ENCODE measurements at places on chromosomes 16 and 17.

GRCh38 chr16:19517424-19518089 is 4.3 kb downstream of the GDE1 start:
- DNase-seq, result no peak

GRCh38 chr17:27747462-27748359 is 52.6 kb downstream of the NOS2 start:
- DNase-seq, result no peak

DNA sequence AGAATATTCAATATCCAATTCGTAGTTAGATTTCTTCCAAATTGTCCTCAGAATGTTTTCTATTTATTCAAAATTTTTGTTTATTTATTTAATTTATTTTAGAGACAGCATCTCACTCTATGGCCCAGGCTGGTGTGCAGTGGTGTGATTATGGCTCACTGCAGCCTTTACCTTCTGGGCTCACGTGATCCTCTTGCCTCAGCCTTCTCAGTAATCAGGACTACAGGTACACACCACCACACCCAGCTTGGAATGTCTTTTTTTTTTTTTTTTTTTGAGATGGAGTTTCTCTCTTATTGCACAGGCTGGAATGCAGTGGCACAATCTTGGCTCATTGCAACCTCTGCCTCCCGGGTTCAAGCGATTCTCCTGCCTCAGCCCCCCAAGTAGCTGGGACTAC is 3.5 kb upstream of the DRG2 start:
- DNase-seq, result no peak

DNA sequence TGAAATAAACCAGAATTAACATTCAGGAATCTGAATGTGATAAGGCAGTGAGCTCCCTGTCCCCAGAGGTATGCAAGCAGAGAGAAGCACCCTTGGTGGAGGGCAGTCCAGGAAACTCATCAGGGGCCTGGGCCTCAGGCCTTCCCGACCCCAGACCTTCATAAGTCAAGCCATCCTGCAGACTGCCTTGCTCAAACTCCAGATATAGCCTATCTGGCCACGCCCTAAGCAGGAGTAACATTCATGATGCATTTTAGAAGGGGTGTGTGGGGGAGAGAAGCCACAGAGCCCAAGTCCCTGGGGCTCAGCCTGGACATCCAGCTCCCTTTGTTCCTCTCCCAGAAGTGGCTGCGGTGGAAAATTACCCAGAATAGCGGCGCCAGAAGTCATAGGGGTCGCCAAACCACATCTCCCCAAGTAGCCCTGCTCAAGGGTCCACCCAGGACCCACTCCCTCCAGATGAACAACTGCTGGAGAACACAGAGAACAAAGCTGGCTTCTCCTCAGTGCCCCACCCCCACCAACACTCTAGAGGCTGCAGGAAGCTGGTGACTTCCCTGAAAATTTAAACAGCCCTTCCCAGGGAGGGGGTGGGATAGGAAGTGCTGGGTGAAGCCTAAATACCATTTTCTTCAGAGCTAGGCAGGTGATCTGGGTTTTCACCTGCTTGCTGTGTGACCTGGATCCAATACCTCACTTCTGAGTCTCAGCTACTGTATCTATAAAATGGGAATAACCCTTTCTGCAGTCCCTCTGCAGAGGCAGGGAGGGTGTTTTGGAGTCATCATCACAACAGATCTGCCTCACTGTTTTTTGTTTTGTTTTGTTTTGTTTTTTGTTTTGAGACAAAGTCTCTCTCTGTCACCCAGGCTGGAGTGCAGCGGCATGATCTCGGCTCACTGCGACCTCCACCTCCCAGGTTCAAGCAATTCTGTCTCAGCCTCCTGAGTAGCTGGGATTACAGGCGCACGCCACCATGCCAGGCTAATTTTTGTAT is 1.5 kb upstream of the SREBF1 start:
- no peak for DNase-seq

- no peak for DNase-seq
Measured at GRCh38 chr16:88003736-88004135, 52.5 kb downstream of the BANP start.

GRCh38 chr16:67396159-67397035 is 3.1 kb upstream of the TPPP3 start:
- DNase-seq, result no peak

- DNase-seq, result no peak
Measured at GRCh38 chr16:14560523-14560922, 69.5 kb downstream of the PARN start.

DNA sequence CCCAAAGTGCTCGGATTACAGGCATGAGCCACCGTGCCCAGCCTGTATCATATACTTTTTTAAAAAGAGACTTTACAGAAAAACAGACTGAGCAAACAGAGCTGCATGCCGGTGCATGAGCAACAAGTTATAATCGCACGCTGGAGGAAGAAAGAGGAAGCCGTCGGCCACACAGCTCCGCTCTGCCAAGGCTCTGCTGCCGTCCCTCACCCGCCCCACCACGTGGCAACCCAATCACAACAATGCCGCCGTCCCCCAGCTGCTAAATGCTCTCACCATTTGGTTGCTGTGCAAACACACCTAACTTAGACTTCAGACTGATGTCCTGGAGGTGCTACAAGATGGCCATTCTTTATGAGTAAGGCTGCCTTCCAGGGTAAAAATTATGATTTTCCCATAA is 83.5 kb downstream of the ADCY9 start:
- DNase-seq, result no peak

DNA sequence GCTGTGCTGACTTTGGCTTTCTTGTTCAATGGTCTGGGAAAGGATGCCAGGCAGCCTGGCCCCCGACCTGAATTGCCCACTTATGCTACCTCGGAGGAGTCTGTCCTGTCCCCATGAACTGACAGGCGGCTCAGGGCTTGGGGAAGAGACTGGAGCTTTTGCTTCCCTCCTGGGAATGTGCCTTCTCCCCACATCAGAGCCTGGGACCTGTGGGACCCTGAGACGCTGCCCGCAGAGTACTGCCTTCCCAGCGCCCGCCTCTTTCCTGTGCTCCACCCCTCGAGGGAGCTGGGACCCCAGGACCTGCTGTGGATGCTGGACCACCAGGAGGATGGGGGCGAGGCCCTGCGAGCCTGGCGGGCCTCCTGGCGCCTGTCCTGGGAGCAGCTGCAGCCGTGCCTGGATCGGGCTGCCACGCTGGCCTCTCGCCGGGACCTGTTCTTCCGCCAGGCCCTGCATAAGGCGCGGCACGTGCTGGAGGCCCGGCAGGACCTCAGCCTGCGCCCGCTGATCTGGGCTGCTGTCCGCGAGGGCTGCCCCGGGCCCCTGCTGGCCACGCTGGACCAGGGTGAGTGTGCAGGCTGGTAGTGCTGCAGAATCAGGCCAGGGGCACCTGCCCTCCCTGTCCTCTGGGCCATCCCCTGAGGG is 18.5 kb downstream of the FCSK start:
- no peak for DNase-seq

DNA sequence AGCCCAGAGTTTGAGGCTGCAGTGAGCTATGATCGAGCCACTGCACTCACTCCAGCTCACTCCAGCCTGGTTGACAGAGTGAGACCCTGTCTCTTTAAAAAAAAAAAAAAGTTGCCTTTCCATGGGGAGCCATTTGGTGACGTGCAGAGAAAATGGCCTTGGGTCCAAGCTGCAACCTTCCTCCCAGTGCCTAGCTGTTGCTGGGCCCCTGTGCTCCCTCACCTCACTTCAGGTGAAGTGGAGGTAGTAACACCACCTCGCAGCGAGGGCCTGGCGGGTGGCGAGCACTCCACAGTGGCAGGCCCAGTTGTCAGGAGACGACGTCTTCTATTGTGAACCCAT is 17.4 kb downstream of the SYT17 start:
- DNase-seq, result no peak

- no peak for DNase-seq
Measured at GRCh38 chr17:12977008-12977751, 40.6 kb downstream of the ELAC2 start.

- DNase-seq, result no peak
Measured at GRCh38 chr17:72916991-72917390, 175.5 kb downstream of the SLC39A11 start.

GRCh38 chr17:52759864-52760263 is 601.4 kb upstream of the CA10 start:
- no peak for DNase-seq

- no peak for DNase-seq
Measured at GRCh38 chr16:57374067-57374534, 1.8 kb downstream of the CX3CL1 start.

DNA sequence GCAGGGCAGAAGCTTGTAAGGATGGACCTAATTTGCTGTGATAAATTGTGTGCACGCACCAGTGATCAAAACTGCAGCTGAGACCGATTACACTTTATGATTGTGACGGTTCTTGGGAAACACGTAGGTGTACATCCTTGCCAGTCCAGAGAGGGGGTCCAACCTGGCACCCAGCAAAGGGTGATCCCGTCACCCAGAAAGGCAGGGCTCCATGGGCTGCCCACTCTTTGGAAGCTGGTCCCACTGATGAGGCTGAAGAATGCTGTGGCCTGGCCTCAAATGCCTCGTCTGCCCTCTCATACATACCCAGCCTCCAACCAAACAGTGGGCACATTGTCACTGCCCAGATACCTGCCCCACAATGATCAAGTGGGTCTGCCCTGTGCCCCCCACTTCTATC is 132.0 kb downstream of the C16orf78 start:
- no peak for DNase-seq

DNA sequence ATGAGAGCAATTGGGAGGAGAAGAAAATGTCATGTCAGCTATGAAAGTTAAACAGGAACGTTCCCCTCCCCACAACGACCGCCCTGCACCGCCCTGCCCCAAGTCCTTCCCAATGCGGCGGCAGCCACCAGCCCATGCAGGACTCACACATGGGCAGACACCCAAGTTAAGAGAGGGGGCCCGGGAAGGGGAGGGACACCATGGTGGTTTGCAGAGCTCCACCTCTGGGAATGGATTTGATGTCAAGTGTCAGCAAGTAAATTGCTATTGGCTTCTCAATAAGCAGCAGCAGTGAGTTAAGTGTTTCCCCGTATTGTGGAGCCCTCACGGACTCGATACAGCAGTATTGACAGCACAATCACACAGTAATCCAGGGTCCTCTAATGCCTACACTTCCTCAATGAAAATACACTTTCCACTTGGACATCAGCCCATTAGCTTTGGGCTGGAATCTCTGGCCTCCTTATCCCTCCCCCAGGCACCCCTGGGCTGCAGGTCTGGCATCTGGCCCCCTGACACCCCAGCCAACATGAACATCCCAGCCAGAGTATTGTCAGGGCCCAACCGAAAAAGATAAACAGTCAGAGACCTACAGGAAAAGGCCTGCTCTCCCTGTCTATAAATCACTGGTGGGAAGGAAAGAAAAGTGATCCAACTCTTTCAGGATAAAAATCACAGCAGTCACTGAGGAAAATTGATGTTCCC is 22.6 kb downstream of the ZFHX3 start:
- no peak for DNase-seq

DNA sequence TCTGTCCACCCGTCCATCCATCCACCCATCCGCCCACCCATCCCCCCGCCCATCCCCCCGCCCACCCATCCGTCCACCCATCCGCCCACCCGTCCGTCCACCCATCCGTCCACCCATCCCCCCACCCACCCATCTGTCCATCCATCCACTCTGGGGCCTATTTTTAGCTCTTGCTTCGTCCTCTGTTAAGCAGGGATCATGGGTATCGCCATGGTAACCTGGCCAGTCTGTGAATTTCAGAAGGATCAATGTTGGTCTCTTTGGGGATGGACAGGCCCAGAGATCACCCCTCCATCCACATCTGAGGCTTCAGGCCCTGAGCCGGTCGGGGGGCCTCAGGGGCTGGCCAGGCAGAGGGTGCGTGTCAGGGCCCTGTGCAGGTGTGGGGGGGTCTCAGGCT is 15.2 kb upstream of the DPEP1 start:
- no peak for DNase-seq

DNA sequence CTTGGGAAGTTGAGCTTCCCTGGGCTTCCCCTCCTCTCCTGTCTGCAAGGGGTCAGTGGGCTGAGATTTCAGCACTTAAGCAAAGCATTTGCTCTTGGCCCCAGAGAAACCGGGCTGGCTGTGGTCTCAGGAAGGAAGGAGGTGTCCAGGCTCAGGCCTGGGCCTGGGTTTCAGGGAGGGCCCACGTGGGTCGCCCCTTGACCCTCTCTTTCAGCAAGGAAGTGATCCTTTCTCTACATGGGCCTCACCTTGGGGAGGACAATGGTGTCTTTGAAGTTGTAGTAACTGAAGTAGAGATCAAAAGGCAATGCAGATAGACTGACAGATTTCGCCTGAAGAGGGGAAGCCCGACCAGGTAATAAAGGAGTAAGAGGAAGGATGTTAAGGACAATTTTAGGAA is 2.7 kb downstream of the NOD2 start:
- no peak for DNase-seq

Data from stimulated activated CD4-positive, alpha-beta T cell treated with anti-CD3 and anti-CD28 coated beads, Interleukin-4, amount 100 ng/mL, for 48 hours (primary cell).